ENCODE measurements at places on chromosomes 2 and 18. TPM values are rescaled to one million over a fixed set of nuclear protein-coding genes. Genes with fewer than 3 reads are reported as not detected.

DNA sequence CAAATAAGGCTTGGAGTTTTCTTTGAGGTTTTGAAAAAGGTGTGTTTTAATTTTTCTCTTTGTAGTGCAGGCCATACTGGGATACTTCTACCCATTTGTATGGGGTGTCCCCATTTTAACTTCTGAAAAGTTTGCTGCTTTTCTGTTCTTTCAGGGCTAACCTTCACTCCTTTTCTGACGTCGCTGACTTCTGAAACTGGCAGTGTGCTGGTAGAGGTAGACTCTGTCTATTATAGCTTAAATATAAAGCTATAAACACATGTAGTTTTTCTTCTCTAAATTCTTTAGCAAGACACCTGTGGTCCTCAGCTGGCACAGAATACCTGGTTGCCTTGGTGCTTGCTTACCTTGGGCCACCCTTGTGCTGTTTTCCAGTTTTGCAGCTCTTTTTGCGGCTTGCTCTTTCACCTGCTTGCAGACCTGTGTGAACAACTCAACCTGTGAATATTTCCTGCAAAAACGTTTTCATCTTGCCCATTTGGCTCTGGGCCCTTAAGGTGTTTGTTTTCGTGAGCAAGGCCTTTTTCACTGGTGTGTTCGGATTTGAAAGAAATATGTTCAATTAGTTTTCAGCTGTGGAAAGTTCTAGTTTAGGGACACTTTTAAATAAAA is 42.2 kb downstream of the PHLPP1 start:
- DNase-seq = no peak

GRCh38 chr2:11477994-11478393 is 12.0 kb upstream of the E2F6 start:
- peak; percentile 88 for DNase-seq

GRCh38 chr2:28821295-28821958 is 10.8 kb downstream of the SPDYA start:
- no peak for DNase-seq

- DNase-seq = no peak
Measured at GRCh38 chr18:50193796-50194630, 934 bp downstream of the MYO5B start.

- DNase-seq = no peak
Measured at GRCh38 chr18:61541673-61542072, 208.4 kb downstream of the CDH20 start.

DNA sequence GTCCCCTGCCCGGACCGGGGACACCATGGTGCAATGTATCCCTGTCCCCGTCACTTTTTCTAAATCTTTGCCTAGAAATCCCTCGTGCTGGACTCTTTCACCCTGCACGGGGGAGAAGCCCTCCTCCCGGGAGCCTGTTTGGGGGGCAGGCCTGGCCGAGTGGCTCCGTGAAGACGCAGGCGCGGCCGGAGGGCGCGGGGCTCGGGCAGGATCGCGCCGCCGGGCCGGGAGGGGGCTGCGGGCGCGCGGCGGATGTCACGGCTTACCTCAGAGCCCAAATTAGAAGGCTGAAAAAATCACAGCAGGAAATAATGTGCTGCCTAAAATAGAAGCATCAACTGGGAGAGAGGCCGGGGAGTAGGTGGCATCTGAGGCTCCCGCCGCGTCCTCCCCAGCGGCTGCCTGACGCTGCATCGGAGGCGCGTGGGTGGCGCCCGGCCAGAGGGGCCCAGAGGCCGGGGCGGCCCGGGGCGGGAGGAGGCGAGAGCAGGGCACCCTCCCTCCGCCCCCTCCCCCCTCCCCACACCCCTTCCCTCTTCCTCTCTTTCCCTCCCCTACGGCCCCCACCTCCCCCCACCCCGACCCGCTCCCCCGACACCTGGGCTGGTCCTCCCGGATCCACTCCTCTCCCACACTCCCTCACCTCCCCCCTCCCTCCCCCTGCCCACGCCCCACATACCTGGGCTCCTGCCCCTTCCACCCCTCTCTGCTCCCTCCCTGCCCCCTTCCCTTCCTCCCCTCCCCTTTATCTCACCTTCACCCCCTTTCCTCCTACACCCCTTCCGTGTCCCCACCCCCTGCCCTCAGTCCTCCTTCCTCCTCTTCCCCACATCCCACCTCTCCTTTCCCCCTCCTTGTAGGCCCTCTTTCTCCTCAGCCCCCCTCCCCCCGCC is 51.9 kb downstream of the SLC4A1AP start:
- peak; percentile 78 for DNase-seq

DNA sequence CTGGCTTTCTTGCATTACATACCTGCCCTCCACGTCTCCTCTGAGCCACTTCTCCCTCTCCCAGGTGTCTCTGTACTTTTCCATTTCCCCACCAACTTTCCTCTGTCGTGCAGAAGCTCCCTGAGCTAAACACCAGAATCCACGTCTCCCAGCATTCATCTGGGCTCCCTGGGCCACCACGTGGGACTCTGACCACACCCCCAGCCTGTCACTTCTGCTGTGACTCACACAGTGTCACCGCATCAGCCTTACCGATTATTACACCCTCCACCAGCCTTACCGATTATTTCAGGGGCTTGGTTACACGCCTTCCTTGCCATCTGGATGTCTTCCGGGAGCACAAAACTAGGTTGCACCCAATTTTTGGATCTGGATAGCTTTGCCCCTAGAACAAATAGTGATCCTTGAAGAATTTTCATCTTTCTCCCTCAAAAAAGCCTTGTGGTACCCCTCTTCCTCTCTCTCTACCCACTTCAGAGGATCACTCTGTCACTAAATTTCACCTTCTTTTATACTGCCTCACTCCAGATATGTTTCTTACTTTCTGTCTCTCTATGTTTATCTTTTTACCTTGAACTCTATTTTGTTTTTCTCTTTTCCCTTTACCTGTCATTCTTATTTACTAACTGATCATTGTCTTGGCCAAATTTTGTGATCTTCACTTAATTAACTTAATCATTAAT is 136.9 kb upstream of the CAB39 start:
- no peak for DNase-seq

DNA sequence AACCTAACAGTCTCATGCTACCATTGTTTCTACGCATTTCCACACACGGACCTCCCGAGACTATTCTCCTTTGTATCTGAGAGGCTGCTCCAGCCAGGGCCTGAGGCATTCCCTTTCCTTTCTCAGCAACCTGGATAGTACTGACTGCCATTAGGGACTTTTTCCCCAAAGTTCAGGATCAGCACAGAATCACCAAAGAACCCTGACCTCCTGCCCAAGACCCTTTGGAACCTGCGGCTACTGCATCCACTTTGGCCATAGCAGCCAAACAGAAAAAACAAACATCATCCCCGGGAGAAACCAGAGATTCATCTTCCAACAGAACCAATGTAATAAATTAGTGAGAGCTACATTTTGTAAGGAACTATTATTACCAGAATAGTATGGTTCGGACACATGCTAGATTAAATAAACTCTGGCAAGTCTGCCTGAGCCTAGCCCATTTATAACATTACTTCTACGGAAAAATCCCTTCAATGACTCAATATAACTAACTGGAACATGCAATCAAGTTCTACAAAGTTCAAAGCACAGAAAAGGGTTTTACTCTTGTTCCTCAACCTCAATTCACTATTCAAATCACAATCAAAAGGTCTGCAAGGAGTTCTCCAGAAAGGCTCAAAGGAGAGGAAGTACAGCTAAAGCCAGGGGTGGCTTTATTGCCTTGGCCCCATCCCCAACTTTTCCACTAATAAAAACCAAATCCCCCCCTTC is 51.8 kb downstream of the LPIN2 start:
- no peak for DNase-seq

DNA sequence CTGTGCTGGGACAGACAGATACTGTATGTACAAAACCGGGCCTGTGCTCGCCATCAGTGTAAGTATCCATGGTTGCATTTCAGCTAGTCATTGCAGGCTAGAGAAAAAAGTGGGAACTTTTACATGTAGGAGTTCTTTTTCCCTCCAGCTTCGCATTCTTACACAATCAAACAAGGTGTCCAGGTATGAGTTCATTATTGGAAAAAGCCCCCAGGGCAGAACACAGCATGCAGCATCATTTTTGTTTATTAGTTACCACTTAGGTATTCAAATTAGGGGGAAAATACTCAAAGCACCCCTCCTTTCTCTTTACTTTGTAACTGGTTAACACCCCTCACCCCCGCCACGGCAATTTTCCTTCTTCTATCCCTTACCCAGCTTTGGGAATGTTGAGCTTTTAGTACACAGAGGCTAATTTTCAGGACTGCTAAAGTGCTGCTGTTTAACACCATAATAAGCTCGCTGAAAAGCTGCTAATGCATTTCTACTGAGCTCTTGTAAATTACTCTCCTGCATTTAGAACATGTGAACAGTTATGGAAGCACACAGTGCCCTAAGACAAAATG is 13.6 kb downstream of the UPP2 start:
- DNase-seq = no peak

DNA sequence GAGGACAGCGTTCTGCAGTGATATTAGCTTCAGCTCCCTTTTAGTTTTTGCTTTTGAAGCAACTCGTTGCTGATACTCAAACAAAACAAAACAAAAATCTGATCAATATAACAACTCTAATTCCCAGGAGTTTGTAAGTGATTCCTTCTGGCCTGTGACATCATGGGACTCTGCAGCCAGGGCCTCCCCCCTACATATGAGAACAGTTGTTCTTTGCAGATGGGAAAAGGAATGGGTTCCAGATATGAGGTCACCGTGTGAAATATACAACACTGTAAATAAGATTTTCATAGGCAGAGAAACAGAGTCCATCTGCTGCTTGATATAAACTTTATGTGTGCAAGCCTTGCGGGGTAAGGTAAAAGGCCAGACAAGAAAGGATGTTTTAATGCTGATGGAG is 56.7 kb downstream of the DIS3L2 start:
- no peak for DNase-seq

DNA sequence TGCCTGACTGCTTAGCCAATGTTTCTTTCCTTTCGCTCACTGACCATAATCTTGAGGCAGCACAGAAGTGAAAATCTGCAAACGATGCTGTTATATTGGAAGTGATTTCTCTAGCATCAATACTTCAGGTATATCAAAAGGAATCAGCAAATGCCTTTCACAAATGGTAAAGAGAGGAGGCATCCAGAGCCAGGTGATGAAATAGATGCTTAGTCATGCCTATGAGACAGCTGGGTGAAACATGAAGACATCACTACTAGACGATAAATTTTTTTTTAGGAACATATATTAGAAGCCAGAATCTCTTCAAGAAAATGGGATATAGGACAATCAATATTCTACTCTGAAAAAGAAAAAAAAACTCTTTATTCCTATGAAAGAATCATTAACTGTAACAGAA is 249.2 kb upstream of the SLC39A10 start:
- DNase-seq = no peak

- peak; percentile 48 for DNase-seq
Measured at GRCh38 chr18:26133652-26134051, at the start of gene PSMA8. PSMA8 (plus strand) TSS chr18:26133869; CDS start chr18:26133966, 97 bp downstream.

DNA sequence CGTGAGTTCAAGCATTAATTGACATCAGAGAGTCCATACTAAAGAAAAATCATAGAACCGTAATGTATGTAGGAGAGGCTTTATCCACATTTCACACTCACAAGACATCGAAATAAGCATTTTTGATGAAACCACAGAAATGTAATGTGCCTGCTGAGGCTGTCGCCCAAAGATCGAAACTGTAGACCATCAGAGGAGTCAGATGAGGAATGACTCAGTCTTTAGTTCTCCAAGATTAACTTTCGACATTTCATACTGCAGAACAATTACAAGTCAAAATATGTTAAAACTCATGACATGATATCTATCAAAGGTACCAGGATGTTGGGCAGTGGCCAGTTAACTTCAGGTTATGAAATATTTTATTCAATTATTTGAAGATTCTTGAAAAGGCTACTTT is 79.6 kb downstream of the RAB31 start:
- DNase-seq = no peak

DNA sequence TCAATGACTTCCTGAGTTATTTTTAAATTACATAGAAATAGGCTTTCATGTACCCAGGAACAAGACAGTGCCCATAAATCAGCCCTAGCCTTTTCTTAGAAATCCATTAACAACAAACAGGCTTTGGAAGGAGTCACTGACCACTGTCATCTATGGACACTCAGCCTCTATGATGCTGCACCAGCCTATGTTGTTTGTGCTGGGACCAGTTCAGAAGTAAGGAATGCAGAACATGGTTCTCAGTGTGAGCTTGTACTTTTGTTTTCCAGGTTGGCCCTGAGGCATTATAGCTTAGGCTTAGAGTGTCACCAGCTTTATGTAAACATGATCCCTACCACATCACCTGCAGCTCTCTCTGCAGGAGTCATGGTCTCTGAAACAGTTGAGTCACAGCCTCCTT is 335.7 kb upstream of the CDH7 start:
- DNase-seq = no peak

GRCh38 chr2:126981476-126981875 is 82.8 kb downstream of the TEX51 start:
- DNase-seq = no peak

GRCh38 chr2:248724-249123 is 15.1 kb downstream of the SH3YL1 start:
- DNase-seq = no peak

GRCh38 chr18:34859496-34859895 is 149.4 kb downstream of the DTNA start:
- DNase-seq = no peak

The DLX1 gene
- total RNA-seq = not detected

The FAHD2A gene
- 39.9 TPM for total RNA-seq

The GPR45 gene
- total RNA-seq = not detected

The BIN1 gene
- total RNA-seq = 15.7 TPM

The ADGRF3 gene
- total RNA-seq = 0.56 TPM

The SLC35F6 gene
- 18.3 TPM for total RNA-seq

The STK39 gene
- total RNA-seq = 16.9 TPM

The EMILIN2 gene
- total RNA-seq = 17.7 TPM

The LYPD6B gene
- total RNA-seq = not detected

The IL36A gene
- total RNA-seq = not detected

The FN1 gene
- total RNA-seq = 77.7 TPM

The CCDC74A gene
- total RNA-seq = 0.35 TPM

All from Right ventricle myocardium superior (tissue), 1 donor.